ENCODE measurements at places on chromosomes 12 and 14. TPM values are rescaled to one million over a fixed set of nuclear protein-coding genes. Genes with fewer than 3 reads are reported as not detected.

Gene LHX5
- total RNA-seq = not detected

Gene VWF
- total RNA-seq = 3.7 TPM

Gene JPH4
- total RNA-seq = not detected

Gene ADGRD1
- total RNA-seq = 10.2 TPM

Gene FAR2
- 7.3 TPM for total RNA-seq

Gene OAS3
- total RNA-seq = 1.6 TPM

Gene DEPDC4
- 0.71 TPM for total RNA-seq

Gene LBHD2
- total RNA-seq = not detected

Gene ADCY4
- 5.3 TPM for total RNA-seq

Gene KCNC2
- total RNA-seq = not detected

Gene NINJ2
- 3.1 TPM for total RNA-seq

Gene SLC6A15
- 17.6 TPM for total RNA-seq

Gene KRT6C
- total RNA-seq = not detected

Gene CYP27B1
- total RNA-seq = 0.14 TPM

Gene CERS5
- 40.0 TPM for total RNA-seq

Gene GPR162
- total RNA-seq = 3.0 TPM

Gene AKAP6
- total RNA-seq = 2.7 TPM

Gene ASB2
- total RNA-seq = 0.28 TPM

Gene KIF5A
- 0.09 TPM for total RNA-seq
